ENCODE measurements at places on chromosomes 16 and 17.

DNA sequence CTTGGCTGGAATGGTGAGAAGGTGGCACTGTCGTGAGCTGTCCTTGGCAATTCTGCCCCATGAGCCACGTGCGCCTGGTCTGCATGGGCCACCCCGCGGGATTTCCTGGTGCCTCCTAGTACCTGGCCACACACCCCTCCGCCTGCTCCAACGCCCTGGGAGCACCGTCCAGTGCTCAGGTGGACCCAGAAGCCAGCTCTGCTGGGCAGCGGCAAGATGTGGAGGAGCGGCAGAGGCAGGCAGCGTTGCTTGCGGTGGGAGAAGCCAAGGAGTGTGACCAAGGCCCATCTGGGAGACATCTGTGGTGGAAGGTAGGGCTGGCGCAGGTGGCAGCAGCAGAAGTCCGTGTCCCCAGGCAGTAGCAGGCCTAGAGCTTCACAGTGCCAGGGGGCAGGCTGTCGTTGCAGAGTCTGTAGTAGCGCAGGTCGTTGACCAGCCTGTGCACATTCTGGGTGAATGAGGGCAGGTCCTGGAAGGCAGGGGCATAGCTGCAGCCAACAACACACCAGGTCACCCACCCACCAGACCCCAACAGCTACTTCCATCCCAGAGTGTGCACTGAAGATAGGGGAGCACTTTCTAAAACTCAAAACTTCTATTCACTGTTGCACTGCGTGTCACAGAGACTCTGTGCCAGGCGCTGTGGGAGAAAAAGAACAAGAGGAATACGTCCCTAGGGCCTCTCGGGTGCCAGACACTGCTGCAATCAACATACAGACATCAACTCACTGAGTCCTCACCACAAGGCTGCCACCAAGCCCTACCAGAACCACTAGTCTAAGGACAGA is 34.9 kb upstream of the GSG1L start:
- no peak for DNase-seq

GRCh38 chr16:4176906-4177417 is 60.7 kb upstream of the ADCY9 start:
- no peak for DNase-seq

DNA sequence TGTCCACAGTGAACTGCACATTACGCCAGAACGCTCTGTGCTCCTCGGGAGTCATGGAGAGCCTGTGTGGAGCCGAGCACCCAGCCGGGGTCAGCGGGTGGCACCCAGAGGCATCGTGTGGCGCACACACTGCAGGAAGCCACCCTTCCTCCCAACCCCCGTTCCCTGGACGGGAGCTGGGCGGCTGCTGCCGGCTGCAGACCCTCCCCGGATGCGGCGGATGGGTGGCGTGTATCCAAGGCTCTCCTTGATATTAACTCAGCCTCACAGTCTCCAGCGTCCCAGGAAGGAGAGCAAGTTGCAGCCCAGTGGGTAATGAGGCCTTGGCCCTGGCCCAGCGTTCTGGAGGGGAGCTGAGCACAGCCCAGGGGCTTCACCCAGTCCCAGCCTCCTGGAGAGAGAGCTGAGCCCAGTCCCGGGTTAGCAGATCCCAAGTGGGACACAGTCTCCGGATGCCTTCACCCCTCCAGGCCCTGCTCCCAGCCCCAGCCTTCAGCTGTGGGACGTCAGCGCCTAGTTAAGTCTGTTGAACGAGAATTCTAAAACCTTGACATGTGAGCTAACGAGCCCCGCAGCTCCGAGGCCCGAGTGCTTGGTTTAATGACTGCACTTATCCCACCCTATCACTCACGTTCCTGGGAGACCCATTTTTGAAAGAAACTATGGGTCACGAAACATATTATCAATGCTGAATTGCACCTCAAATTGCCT is 86.6 kb downstream of the TBC1D16 start:
- no peak for DNase-seq

- no peak for DNase-seq
Measured at GRCh38 chr17:14875557-14876412, 389.3 kb downstream of the PMP22 start.

DNA sequence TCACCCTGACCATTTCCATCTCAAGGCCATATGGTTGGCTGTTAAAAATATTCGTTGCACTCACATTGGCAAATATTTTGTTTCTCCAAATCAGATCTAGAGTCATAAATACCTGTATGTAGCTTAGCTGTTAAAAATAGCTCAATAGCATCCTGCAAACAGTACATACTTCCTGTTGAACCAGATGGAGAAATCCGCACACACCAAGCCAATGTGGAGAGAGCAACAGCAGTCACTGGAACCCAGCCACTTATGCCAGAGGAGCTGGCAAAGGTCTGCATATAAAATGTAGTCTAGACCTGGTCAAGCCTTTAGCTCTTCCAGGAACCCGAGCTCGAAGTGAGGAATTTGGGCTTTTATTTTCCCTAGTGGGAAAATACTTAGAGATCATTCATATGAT is 146.4 kb upstream of the KCNJ16 start:
- DNase-seq = no peak

GRCh38 chr16:74725651-74726455 is 25.2 kb upstream of the MLKL start:
- DNase-seq = no peak

- no peak for DNase-seq
Measured at GRCh38 chr17:17035920-17036523, 6.2 kb upstream of the MPRIP start.

Measured in GM12864 (cell line).